ENCODE measurements at places on chromosomes 2 and 18.

DNA sequence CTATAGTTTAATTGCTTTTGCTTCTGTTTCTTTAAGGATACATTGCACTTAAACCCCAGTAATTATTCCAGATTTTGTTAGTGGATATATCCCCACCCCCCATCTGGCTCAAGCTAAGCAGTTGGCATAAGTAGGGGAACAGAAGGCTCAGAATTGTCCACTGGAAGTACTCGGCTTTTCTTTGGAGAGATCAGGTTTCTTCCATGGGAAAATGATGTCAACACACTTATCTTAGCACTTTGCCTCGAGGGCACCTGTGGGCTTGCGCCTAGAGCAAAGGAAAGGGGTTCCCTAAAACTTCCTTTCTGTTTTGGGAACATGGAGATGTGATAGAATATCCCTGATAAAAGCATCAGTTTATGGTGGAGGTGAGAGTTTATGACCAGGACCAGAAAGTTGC is 130.6 kb downstream of the FMNL2 start:
- H3K4me1 ChIP-seq = peaks cover 6% of the 10 kb centered on the region
- H3K36me3 ChIP-seq = no peaks in the 10 kb centered on the region
- H3K27me3 ChIP-seq = no peaks in the 10 kb centered on the region
- no peak overlapping the region for H3K4me3 ChIP-seq
- no peak for DNase-seq

DNA sequence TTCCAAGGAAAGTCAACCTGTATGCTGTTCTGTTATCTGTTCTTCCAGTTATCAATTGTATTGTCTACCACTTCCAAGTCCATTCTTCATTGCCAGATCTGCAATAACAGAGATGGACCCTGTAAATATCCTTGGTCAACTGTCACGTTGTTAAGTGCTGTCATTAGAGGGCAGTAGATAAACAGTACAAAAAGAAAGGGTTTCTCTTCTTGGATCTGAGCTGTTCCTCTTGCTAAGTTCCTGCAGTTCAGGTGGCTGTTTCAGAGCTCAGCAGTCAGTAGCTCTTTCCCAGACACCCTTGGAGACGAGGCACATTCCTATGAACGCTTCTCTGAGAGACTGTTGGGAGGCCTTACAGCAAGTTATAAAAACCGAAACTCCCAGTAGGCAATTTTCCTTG is 957.1 kb upstream of the CHAC2 start:
- no peaks in the 10 kb centered on the region for H3K4me1 ChIP-seq
- no peaks in the 10 kb centered on the region for H3K27me3 ChIP-seq
- DNase-seq = no peak

- no peak overlapping the region for H3K27ac ChIP-seq
- H3K36me3 ChIP-seq = no peaks in the 10 kb centered on the region
- H3K27me3 ChIP-seq = no peaks in the 10 kb centered on the region
- no peak for DNase-seq
Measured at GRCh38 chr2:69077252-69077950, 64.4 kb downstream of the ANTXR1 start.

DNA sequence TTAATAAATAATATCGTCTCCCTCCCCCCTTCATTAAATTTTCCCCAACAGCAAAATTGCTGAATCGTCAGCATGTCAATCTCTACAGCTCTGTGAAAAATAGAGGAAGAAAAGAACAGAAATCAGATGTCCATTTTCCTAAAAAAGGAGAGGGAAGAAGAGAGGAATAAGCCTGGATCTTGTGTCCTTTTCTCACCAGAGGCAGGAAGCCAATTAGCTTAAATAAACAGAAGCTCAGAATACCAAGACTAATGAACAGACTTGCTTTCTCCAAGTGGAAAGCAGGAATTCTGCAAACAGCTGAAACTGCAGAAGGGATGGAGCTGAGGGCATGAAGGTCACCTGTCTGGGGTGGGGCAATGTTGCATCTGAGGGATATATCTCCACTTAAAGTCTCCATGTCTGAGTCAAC is 265.7 kb downstream of the CCDC85A start:
- H3K27me3 ChIP-seq = no peaks in the 10 kb centered on the region
- no peak overlapping the region for H3K4me3 ChIP-seq
- no peaks in the 10 kb centered on the region for H3K36me3 ChIP-seq
- DNase-seq = no peak

DNA sequence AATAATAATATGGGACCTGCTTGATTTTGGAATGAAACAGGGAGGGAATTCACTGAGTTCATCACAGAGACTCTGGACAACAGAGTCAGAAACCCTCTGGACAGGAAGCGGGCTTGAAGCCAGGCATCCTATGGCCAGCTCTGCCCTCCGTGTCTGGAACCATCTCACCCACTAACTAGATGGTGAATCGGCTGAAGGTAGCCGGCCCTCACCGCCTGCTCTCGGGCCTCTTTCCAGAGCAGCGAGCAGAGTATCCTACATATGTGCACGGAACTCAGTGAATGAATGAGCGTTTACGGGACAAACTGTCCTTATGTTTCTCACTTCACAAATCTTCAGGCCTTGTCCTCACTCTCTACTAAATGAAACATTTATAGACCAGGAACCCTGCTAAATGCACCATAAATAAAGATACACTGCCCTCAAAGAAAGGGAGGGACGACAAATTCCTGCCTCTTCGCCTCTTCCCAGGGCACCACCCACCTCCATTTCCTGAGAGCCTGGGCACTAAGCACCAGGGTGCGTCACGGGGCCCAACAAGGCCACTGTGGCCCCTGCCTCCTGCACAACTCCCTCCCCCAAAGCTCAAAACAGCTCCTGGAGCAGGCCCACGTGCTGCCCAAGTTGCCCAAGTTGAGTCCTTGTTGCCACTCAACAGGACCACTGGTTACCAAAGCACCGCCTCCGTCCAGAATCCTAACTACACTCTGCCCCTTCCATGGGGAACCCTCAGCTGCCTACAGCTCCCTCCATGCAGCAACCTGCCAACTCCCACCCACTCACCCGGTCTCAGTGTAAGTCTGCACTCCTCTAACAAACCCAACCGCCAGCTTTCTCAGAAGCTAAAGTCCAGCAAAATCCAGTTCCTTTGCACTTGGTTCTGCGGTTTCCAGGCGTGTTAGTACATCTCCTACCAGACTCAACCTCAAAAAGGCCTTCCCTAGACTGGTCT is 1.7 kb downstream of the TBC1D8 start:
- H3K36me3 ChIP-seq = no peaks in the 10 kb centered on the region
- H3K4me1 ChIP-seq = peaks cover 47% of the 10 kb centered on the region
- peak; percentile 46 for DNase-seq
- H3K27me3 ChIP-seq = no peaks in the 10 kb centered on the region
- peak overlapping the region; percentile 77 for H3K4me3 ChIP-seq

GRCh38 chr2:172763079-172763478 is 27.4 kb downstream of the RAPGEF4 start:
- no peak overlapping the region for H3K27ac ChIP-seq
- DNase-seq = no peak
- no peaks in the 10 kb centered on the region for H3K27me3 ChIP-seq
- no peaks in the 10 kb centered on the region for H3K36me3 ChIP-seq
- no peaks in the 10 kb centered on the region for H3K4me1 ChIP-seq

DNA sequence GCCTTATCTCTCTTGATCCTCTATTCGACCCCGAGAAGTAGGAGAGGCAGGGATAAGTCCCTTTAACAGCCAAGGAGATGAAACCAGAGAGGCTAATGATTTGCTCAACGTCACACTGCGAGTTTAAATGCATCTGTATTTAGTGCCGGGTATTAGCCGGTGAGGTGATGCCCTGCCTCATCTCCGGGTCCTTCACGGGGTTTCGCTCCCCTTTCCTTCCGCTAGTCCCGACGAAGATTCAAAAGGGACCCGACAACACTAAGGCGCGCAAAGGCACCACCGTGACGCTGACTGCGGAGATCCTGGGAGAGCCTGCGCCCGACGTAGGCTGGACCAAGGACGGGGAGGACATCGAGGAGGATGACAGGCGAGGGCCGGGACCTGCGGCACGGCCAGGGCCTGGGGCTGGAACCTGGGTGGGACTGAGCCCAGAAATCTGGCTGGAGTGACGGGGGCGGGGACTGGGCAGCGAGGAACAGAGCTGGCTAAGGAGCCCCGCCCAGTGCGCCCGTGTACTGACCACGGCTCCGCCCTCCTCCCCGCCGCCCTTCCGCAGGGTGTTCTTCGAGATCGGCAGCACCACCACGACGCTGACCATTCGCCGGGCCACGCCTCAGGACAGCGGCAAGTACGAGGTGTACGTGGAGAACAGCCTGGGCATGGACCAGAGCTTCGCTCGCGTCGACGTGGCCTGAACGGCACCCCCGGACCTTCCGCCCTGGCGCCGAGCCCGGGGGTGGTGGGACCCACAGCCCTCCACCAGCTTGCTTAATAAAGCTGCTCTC is 1.0 kb upstream of the GMPPA start:
- peak overlapping the region; percentile 65 for H3K4me3 ChIP-seq
- DNase-seq = peak; percentile 94
- H3K27me3 ChIP-seq = no peaks in the 10 kb centered on the region

- no peaks in the 10 kb centered on the region for H3K27me3 ChIP-seq
- H3K27ac ChIP-seq = no peak overlapping the region
- no peak for DNase-seq
- H3K4me1 ChIP-seq = no peaks in the 10 kb centered on the region
- no peaks in the 10 kb centered on the region for H3K36me3 ChIP-seq
- no peak overlapping the region for H3K4me3 ChIP-seq
Measured at GRCh38 chr2:44550561-44550960, 188.8 kb downstream of the CAMKMT start.

DNA sequence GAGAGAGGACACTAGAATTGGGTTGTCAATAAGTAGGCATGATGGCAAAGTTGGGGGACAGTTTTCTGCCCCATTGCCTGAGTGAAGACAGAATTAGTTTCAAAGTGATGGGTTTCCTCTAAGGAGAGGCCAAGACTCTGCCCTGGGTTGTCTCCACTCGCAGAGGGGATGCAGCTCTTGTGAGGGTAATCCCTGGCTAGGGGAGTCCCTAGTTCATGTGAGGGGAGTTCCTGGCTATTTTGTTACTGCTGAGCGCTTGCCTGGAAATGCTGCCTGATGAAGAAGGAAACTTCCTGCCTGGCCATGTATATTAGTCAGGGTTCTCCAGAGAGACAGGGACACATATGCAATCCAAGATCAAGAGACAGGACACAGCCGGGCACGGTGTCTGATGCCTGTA is 501.5 kb downstream of the BCL11A start:
- H3K4me3 ChIP-seq = no peak overlapping the region
- H3K4me1 ChIP-seq = peaks cover 22% of the 10 kb centered on the region
- no peaks in the 10 kb centered on the region for H3K27me3 ChIP-seq
- no peak overlapping the region for H3K27ac ChIP-seq
- no peaks in the 10 kb centered on the region for H3K36me3 ChIP-seq
